Frontal cortex (tissue), 4 donors: ENCODE measurements at places on chromosomes 4 and X.

DNA sequence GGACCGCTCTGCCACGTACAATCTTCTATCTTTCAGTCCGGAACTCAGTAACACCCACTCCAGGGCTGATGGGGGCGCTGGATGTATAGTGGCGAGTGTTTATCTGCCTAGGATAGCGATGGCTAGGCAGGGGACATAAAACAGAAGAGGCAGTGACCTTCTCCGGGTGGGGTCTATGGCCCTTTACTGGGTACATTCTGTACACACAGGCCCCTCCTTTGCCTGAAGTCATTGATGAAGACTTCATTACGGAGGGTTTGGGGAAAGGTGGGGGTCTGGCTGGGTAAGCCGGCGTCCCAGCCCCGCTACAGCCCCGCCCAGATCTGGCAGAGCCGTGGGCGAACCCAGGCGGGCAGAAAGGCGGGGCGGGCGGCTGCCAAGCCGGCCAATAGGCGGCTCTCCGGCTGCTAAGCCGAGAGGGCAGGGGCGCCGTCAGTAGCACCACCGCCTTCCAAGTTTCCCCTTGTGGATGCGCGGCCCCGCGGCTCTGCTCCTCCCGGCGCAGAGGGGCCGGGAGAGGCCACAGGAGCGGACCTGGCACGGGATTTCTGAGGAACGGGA, at the start of gene CHST7:
CHST7 (plus strand) TSS at position 435 of the 561 bp plus-strand sequence. CDS start 167 bp downstream, outside the sequence.
- peak; percentile 49 for DNase-seq

GRCh38 chr4:157075811-157076577, at the start of gene GLRB:
Gene GLRB (plus strand): TSS chr4:157076150. CDS start chr4:157078025, 1,875 bp downstream.
- DNase-seq, result peak; percentile 65

DNA sequence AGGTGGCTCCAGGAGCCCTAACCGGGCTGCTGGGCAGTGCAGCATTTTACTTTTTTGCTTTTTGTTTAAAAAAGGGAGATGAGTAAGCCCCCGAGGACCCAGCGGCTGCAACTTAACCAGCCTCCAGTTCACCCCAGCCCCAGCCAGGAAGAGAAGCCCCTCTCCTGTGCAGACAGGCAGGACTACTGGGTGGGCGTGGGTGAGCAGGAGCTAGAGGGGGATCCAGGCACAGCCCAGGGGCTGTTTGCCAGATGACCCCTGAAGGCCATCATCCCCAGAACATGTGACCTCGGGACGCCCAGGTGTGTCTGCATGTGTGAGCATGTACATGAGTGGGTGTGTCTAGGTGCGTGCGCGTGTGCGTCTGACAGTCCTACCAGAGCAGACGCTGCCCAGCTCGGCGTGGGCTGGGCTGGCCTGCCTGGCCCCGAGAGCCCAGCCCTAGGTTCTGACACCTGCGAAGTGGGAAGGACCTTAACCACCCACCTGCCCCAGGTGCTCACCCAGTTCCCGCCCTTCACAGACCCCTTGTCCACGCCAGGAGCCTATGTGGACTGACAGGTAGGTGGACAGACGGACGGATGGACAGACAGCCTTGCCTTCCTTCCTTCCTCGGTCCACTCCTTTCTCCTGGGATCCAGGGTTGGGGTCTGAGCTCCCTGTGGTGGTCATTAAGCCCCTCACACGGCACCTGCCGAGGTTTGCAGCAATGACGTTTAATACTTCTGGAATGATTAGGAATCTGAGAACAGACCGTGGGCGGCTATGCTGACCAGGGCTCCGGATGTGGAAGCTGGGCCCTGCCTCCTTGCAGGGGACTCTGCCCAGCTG, 7.8 kb upstream of the HAUS3 start:
- peak; percentile 17 for DNase-seq

GRCh38 chrX:153511784-153512500, 5.5 kb upstream of the ATP2B3 start:
- no peak for DNase-seq

- DNase-seq, result no peak
These were observed 85.9 kb upstream of the UGT8 start for GRCh38 chr4:114512595-114513295.

- no peak for DNase-seq
These were observed 68.3 kb downstream of the MANBA start for GRCh38 chr4:102692474-102692873.
